ENCODE measurements at places on chromosomes 5 and 9.

GRCh38 chr5:82330530-82331270 is 52.5 kb upstream of the RPS23 start:
- DNase-seq, result no peak

- no peak for DNase-seq
These were observed 86.9 kb downstream of the UGCG start for GRCh38 chr9:111983484-111983908.

DNA sequence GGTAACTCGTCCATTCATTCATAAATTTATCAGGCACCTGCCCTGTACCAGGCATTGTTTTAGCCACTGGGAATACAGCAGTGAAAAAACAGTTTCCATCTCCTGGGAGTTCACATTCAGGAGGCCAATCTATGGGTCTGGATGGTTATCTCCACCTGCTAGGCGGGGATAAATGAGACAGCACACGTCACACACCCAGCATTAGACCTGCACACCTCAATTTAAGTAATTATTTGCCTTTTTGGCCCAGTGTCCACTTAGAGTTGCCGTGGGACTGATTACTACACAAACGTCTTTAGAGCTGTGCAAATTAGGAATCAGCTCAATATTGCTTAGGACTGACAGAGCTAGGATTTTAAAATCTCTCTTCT is 46.1 kb downstream of the STK10 start:
- DNase-seq, result no peak

DNA sequence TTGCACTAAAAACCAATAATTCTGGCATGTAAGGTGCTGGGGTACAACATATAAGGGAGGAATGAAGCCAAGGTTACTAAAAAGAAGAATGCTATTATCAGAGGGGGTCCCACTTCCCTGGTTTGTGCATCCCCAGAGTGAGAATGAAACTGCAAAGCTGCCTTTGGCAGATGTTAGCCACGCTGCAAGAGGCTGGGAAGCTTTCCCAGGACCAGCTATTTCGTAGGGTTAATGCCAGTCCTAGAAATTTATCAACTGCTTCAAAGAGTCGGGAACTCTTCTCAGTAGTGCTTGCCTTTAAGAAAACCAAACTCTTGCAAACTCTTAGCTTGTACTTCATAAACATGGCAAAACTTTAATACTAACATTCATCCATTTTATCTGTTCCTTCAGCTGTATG is 87.5 kb upstream of the NR5A1 start:
- DNase-seq, result no peak

DNA sequence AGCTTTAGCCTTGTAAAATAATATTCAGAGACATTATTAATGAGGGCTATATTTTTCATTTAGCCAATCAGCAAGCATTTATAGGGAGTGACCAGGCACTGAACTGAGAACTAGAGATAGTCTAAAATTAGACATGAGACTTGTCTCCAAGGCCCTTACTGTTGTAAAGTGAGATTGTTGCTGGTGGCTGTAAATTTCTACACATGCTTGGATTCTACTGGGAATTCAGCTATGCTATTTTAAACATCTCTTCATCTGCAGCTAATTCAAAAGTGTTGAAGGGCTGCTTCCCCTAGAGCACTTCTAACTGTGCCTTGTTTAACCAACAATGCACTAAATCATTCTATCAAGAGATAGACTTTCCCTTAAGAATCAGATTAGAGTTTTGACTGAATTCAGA is 67.4 kb downstream of the CHSY3 start:
- DNase-seq, result no peak

DNA sequence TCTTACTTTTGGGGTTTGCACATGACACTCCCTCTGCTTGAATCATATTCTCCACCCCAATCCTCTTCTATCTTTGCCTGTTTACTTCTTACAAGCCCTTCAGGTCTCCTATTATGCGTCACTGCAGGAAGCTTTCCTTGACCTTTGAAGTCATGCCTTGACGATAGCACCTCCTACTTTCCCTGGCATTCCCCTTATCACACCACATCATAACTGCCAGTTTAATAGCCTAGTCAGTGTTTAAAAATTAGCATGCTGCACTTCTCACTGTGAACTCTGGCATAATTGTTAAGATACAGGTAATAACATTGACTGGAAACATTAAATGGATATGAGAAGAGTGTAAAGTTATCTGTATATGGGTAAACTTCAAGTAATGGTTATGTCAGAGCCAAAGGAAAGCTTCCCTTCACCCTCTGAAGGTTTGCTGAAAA is 37.1 kb upstream of the CEP120 start:
- no peak for DNase-seq

DNA sequence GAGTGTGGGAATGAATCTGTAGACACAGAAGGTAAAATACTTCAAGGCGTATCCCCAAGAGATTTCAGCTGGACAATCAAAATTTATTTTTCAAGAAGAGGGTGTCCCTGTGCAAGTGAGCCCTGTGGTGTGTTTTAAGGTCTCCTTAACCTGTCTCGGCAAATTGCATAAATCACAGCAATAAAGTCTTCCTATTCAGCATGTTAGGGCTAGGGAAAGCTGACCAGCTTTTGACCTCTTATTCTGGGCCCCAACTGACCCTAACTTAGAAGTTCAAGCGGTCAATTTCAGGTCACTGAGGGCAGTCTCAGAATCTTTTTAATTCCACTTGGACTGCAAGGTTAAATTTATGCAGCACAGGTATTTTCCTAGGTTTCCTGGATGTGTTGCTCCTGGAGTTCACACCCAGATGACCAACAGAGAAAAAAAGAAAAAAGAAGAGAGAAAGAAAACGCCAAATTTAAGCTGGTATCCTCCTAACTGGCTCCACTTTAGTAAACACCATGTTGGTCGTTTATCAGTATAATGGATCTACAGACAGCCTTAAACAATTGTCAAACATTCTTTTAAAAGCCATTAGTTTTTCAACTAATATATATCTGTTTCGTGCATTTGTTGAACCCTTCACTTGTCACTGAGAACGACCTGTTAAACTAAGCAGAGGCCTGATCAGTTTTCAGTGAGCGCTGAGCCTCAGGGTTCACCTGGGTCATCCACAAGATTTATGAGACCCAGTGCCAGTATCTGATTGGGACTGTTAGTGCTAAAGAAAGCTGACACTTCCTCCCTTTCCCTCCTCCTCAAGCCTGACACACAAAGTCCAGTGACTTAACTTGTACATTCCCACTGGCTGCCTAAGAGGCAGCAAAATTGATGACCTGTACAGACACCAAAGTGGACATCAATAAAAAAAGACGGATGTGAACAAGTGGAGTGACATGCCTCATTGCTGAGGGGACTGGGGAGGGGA is 546.1 kb downstream of the NR2F1-AS1 start:
- DNase-seq, result no peak

DNA sequence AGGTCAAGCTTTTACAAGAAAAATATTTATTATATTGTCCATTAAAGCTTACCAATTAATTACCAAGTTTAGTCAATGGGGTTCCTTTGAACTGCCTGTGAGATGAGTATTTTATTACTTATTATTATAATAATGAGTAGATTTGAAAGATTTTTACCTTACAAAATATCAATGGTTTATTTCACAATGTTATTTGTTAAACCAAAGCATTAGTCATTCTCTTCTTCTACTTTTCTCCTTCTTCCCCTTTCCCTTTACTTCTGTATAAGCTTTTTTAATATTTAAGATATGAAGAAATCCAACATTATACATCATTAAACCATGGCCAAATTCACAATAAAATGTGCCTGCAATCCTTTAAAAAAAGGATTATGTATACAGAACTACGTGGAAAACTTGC is 369.5 kb downstream of the ARL15 start:
- no peak for DNase-seq

- DNase-seq, result no peak
These were observed 7.1 kb downstream of the PHYHD1 start for GRCh38 chr9:128927731-128928411.

GRCh38 chr9:113525205-113525604 is 61.7 kb downstream of the RGS3 start:
- no peak for DNase-seq

DNA sequence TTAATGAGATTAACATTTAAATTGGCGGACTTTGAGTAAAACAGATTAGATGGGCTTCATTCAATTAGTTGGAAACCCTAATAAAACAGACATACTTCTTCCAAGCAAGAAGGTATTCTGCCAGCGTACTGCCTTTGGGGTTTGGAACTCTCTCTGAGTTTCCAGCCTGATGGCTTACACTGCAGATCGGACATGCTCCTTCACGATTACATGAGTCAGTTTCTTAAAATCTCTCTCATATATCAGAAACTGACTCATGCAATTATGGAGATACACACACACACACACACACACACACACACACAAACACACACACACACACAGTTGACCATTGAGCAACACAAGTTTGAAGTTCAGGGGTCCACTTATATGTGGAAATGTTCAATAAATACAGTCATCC is 789.4 kb downstream of the CDH12 start:
- DNase-seq, result no peak

DNA sequence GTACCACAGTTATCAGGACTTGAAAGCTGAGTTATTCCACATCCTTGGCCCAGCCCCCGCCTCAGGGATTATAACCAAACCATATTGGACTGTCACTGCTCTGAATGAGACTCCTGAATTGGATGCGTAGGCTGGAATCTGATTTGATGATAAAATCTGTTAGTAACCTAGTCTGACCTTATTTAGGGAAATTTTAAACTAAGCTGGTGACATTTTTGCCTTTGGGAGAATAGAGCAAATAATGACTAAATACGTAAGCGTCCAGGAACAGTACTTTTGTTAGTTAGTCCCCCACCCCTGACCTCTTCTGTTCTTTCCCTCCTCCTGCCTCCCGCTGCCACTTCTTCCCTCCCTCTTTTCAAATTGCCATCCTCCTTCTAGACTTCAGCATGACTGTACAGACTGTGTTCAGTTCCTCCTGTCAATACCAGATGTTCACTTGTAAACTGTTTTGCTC is 92.6 kb downstream of the TLE4 start:
- no peak for DNase-seq

- no peak for DNase-seq
These were observed 96.9 kb downstream of the SLC1A3 start for GRCh38 chr5:36703245-36703860.

DNA sequence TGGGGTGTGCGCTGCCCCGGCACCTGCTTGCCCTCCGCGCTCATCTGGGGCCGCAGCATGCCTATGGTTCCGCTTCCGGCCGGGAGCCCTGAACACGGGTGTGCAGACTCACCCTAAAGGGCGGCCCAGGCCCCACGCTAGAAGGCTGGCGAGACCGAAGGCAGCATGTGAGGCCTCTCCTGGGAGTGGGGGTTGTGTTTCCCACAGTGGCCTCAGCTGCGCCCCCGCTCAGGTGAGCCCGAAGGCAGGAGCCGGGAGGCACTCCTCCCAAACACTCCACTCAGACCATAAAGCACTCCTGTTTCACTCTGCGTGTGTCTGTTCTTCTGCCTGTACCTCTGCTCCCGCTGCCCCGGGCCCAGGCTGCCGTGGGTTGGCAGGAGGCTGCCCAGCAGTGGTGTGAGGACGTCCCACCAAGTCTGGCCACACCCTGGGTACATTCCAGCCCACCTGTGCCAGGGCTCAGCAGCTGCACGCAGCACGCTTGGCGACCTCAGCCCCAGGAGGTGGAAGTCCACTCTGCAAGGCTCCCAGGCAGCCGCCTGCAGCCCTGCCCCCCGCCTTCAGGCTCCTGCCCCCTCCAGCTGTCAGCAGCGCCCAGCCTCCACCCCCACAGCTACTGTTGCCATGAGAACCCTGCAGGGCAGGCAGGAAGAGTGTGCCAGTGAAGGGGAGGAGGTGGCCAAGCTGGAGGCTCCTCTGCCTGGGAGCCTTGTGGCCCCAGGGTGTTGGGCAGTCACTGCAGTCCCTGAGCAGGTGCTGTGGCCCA is 1.2 kb upstream of the AJM1 start:
- DNase-seq, result no peak

Data from stimulated activated CD4-positive, alpha-beta T cell treated with anti-CD3 and anti-CD28 coated beads, Interleukin-12 subunit alpha, Interleukin-12 subunit beta, amount 100 ng/mL, for 24 hours (primary cell).